Activated T-helper 1 cell treated with anti-CD3 and anti-CD28 coated beads, Interleukin-12 subunit alpha, Interleukin-12 subunit beta, Interleukin-2, Interleukin-4 antibody, amounts not matched to agents 30 ng/mL and 10 ng/mL and 1 ng/mL, durations not matched to agents 14 hours and 24 hours and 36 hours (primary cell): ENCODE measurements at places on chromosomes 1 and 21. TPM values are rescaled to one million over a fixed set of nuclear protein-coding genes. Genes with fewer than 3 reads are reported as not detected.
A peak's percentile ranks its signal among the peaks of the same experiment; 100 is the strongest.

DNA sequence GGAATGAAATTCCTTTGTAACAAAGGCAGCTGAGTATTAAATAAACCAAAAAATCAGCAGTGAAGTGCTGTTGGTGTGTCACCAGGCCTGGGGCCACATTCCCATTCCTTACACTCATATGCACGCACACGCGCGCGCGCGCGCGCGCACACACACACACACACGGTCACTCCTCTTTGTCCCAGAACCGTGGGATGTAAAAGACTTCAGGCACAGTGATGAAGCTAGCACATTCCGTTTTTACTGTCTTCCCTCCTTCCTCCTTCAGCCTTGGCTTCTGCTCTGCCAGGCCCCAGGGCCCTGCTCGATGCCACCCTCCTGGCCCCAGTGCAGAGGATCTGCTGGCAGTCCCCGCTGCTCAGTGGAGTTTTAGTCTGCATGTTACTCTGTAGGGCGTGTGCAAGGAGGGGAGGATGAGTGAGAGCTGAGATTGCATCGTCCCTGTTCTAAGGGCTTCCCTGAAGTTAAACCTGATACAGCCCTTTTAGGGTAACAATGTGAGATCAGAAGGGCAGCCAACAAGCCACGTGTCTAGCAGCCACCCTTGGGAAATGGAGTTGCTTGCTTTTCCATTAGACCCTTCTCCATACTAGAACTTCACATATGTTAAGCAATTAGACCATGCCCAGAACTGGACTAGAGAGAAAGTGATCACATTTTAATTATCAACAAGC is 71.7 kb upstream of the WDR26 start:
- H3K27ac ChIP-seq, result no peak overlapping the region
- peaks cover 46% of the 10 kb centered on the region for H3K4me1 ChIP-seq
- no peak for DNase-seq
- no peak overlapping the region for H3K4me3 ChIP-seq
- H3K36me3 ChIP-seq, result no peaks in the 10 kb centered on the region

DNA sequence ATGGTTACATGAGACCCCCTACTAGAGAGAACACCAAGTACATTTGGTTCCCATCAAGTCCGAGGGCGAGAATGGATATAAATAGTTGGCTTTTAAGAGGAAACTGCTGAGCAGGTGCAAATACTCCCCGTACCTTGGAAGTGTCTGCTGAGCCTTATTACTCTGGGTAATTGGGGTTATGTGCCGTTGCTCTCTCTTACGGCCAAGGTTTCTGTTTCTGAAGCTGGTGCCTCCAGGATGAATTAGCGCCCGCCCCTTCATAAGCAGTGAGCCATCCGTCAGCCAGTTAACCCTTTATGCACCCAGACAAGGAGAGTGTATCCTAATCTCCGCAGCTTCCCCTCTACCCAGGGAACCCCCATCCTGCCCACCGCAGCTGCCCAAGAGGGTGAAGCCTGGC is 90.4 kb upstream of the AJAP1 start:
- H3K27ac ChIP-seq, result no peak overlapping the region
- no peaks in the 10 kb centered on the region for H3K4me1 ChIP-seq

- peaks cover 40% of the 10 kb centered on the region for H3K4me1 ChIP-seq
- H3K27ac ChIP-seq, result peak overlapping the region; percentile 63
- no peak for DNase-seq
- no peaks in the 10 kb centered on the region for H3K27me3 ChIP-seq
- peaks cover 24% of the 10 kb centered on the region for H3K36me3 ChIP-seq
Measured at GRCh38 chr1:1274299-1274930, 761 bp upstream of the UBE2J2 start.

GRCh38 chr1:149942885-149943284 is 6.2 kb upstream of the MTMR11 start:
- no peak overlapping the region for H3K4me3 ChIP-seq
- H3K4me1 ChIP-seq, result peaks cover 29% of the 10 kb centered on the region
- H3K27ac ChIP-seq, result peak overlapping the region; percentile 53
- no peak for DNase-seq

DNA sequence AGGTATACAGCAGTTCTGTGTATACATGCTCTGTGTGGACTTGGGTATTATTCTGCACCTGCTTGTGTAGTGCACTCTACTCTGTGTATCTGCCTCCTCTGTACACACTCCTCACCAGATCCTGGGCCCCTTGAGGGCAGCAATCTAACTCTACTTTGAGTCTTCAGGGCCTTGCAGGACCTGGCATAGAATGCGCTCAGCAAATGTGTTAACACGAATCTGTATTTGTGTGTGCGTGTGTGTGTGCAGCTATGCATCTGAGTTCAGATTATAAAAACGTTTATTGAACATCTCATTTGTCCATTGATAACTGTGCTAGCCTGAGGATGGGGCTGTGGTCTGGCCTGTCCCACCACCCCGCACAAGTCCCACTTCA is 3.9 kb upstream of the MEF2D start:
- peak overlapping the region; percentile 96 for H3K27ac ChIP-seq
- no peak for DNase-seq
- H3K27me3 ChIP-seq, result no peaks in the 10 kb centered on the region
- peaks cover 72% of the 10 kb centered on the region for H3K4me1 ChIP-seq
- H3K36me3 ChIP-seq, result peaks cover 4% of the 10 kb centered on the region

GRCh38 chr1:65404941-65405340 is 15.5 kb upstream of the LEPR start:
- H3K27ac ChIP-seq, result no peak overlapping the region
- no peak for DNase-seq
- peaks cover 6% of the 10 kb centered on the region for H3K27me3 ChIP-seq
- H3K4me1 ChIP-seq, result peaks cover 5% of the 10 kb centered on the region

GRCh38 chr1:115301438-115302020 is 36.5 kb downstream of the NGF start:
- DNase-seq, result no peak
- H3K36me3 ChIP-seq, result no peaks in the 10 kb centered on the region
- H3K27ac ChIP-seq, result no peak overlapping the region
- peaks cover 5% of the 10 kb centered on the region for H3K27me3 ChIP-seq

GRCh38 chr1:153651771-153652170 is 6.7 kb upstream of the SNAPIN start:
- no peak overlapping the region for H3K27ac ChIP-seq
- no peaks in the 10 kb centered on the region for H3K27me3 ChIP-seq
- no peak overlapping the region for H3K4me3 ChIP-seq
- DNase-seq, result no peak

- DNase-seq, result no peak
- H3K27me3 ChIP-seq, result peaks cover 2% of the 10 kb centered on the region
- no peak overlapping the region for H3K27ac ChIP-seq
- H3K4me1 ChIP-seq, result no peaks in the 10 kb centered on the region
- H3K4me3 ChIP-seq, result no peak overlapping the region
Measured at GRCh38 chr1:170395149-170395548, 136.8 kb upstream of the GORAB start.

- H3K27me3 ChIP-seq, result no peaks in the 10 kb centered on the region
- no peak for DNase-seq
- no peaks in the 10 kb centered on the region for H3K36me3 ChIP-seq
- no peak overlapping the region for H3K27ac ChIP-seq
Measured at GRCh38 chr21:17201741-17202260, 311.0 kb upstream of the CXADR start.

GRCh38 chr1:215637041-215637573 is 70.0 kb downstream of the KCTD3 start:
- H3K27me3 ChIP-seq, result no peaks in the 10 kb centered on the region
- no peaks in the 10 kb centered on the region for H3K36me3 ChIP-seq
- no peaks in the 10 kb centered on the region for H3K4me1 ChIP-seq

Gene KCND3
- total RNA-seq, result not detected in 2 replicates

Gene ZBTB8OS
- total RNA-seq, result 49.7 and 53.3 TPM in 2 replicates

Gene VHLL
- 0.56 TPM in 1 of 2 replicates, not detected in the other for total RNA-seq
